ENCODE measurements at places on chromosomes 16 and 17.
A peak's percentile ranks its signal among the peaks of the same experiment; 100 is the strongest.

GRCh38 chr17:3004150-3004801 lies 59.1 kb downstream of the OR1D5 start:
- DNase-seq = peak; percentile 16

DNA sequence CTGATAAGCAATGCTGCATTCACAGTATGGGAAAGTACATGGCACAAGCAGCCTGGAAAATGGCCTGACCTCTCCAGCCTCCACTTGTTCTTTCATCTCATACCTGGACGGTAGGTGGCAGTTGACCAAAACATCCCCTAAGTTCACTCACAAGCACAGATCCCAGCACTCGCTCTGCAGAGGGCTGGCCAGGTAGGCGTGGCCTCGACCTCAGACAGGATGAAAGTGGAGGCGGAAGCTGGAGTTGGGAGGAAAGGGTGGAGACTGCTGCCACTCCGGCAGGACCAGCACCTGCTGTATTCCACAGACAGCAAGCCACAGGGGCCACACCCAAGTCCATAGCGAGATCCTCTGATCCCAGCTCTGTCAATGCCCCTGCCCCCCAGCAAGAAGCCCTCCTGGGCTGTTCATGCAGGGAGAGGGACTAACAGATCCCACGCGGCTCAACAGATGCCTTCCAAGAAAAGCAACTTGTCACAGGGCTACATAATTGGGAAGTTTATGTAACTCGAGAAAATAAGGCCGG lies 31.3 kb downstream of the ZCCHC14 start:
- DNase-seq = no peak

- no peak for DNase-seq
Measured at GRCh38 chr16:71986131-71986530, 14.1 kb downstream of the PKD1L3 start.

DNA sequence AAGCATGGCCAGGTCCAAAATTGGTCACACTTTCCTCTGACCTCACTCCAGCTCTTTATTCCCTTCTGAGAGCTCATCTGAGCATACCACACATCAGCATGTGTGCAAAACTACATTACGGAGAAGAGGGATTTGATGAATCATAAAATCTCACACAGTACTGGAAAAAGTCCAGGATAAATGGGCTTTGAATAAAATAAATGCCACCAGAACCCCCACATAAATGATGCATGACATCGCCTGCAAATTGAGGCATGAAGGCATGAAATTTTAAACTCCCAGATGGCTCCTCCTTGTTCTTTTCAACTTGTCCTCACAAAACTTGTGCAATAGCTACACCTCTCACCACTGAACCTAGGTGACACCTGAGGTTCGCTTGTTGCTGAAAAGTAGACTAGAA lies 439.5 kb downstream of the CA10 start:
- no peak for DNase-seq

GRCh38 chr17:28959471-28959871 lies 8.2 kb upstream of the PHF12 start:
- DNase-seq = no peak

GRCh38 chr16:72959301-72959996 lies 88.5 kb downstream of the ZFHX3 start:
- no peak for DNase-seq

- DNase-seq = no peak
Measured at GRCh38 chr16:6035161-6035560, 937.6 kb upstream of the EEF2KMT start.

- DNase-seq = no peak
Measured at GRCh38 chr17:33403194-33403593, 110.1 kb upstream of the ASIC2 start.

DNA sequence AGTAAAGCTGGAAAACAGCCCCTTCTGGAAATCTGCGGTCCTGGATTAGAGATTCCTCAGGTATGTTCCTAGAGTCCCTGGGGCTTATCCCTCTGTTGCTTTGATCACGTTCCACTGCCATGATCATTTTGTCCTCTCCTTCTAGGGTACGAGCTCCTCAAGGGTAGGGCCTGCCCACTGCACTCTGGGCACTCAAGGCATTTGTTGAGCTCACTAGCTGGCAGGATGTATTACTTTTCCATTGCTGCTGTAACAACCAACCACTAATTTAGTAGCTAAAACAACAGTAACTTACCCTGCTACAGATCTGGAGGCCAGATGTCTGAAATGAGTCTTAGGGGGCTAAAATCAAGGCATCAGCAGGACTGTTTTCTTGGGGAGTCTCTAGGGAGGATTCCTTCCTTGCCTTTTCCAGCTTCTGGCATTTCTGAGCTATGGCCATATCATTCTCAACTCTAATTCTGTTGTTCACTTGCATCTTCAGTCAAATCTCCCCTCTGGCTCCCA lies 65.7 kb downstream of the ARSG start:
- no peak for DNase-seq

- DNase-seq = no peak
Measured at GRCh38 chr16:6349725-6350124, 982.9 kb upstream of the RBFOX1 start.

GRCh38 chr16:67760956-67761230 lies 41.8 kb upstream of the GFOD2 start:
- DNase-seq = no peak

DNA sequence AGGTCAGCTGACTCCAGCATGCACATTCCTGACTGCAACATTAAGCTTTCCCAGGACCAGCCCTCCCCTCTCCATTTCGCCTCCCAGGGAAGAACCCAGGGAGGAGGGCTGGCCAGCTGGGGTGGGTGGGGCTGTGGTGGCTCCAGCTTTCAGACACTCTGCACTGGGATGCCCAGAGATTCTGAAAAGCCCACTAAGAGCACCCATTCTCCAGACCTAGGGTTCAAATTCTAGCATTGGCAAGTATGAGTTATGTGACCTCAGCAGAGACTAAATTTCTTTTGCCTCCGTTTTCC lies 7.8 kb downstream of the DLX3 start:
- DNase-seq = no peak

DNA sequence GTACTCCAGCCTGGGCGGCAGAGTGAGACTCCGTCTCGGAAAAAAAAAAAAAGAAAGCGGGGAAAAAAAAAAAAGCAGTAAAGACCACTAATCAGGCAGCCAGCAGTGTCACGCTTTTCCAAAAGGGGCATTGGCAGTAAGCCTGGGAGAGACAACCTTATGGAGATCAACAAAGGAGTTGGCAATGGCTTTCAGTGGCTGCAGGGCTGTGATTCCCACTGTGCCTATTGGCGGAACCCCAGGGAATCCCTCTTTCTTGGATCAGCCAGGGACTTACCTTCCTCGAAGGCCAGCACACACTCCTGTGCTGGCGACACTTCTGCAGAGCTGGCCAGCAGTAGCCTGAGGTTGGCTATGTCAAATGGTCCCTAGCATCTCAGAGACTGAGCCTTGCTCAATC lies 43.2 kb upstream of the ZFHX3 start:
- no peak for DNase-seq

DNA sequence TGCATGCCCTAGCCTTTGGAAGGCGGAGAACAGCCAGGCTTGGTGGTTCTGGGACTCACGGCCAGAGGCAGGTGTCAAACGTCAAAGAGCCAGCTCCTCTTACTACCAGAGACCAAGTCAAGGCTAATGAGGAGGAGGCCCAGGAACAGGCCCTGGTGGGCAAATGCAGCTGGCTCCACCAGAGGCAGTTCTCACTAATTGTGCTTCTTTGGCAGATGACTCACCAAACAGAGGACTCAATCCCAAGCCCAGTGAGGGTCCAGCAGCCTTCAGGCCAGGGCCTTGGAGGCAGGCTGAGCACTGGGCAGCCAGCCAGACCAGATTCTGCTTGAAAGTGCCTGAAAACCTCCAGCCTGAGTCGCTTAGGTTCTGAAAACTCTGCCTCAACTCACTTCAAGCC lies 336.5 kb upstream of the CDH5 start:
- no peak for DNase-seq

DNA sequence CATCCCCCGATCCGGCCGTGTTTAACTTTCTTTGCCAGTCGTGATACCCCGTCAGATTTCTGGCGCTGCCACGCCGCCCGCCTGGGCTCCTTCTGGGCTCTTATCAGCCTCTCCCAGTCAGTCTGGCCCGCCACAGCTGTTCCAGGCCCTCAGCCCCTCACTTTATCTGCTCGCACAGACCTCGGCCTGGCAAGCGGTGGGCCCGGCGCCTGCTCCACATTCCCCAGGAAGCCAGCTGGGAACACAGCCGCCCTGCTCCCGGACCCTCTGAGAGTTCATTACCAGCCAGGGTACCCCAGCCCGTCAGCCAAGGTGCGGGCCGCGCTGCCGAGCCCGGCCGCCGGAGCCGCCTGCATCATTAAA lies 157.5 kb downstream of the ZNF423 start:
- DNase-seq = no peak

GRCh38 chr17:28901866-28902818 lies 737 bp downstream of the DHRS13 start:
- no peak for DNase-seq

DNA sequence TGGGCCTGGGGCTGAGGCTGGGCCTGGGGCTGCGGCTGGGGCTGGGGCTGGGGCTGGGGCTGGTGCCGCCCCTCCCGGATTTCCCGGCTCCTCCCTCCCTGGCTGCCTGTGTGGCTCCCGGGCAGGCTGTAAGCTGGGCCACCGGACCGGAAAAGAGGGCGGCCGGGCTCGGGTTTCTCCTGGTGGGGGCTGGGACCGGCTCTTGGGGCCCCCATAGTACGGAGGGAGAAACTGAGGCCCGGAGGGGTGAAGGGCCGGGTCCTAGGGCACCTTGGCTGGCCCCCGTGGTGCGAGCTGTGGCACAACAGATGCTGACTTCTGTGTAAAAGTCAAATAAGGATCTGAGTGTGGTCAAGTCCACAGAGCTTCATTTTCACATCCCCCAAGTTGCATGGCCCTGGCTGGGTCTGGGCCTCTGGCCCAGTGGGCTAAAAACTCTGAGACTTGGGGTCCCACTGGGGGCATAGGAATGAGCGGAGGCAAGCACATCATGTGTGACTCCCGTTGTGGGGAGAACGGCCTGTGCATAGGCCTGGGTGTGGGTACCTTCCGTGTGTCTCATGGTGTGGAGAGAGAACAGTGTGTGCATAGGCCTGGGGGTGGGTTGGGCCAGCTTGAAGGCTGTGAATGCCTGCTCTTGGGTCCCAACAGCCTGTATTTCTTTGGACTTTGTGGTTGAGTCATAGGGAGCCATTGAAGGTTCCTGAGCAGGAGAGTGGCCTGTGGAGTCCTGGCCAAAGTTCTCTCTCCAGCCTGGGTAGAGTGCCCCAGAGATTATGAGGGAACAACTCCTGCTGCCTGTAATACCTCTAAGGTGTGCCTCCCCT lies 123.9 kb upstream of the CIBAR2 start:
- DNase-seq = no peak

GRCh38 chr17:42918902-42919521 lies 18.4 kb downstream of the G6PC1 start:
- no peak for DNase-seq

DNA sequence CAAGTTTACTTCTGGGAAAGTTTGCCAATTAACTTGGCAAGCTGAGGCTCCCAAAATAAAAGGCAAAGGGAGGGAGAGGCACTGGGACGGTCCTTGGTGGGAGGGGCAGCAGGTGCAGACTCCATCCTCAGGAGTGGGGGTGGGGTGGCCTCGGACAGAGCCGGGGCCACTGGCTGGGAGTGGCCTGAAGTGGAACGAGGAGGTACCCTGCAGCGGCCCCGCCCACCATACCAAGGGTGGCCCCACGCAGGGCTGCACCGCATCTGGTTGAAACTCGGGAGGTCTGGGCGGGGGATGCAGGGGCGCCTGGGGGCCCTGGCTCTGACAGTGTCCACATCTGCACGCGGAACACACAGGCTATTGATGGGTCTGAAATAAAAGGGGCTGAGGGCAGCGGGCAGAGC lies 42.4 kb upstream of the SLC38A10 start:
- DNase-seq = no peak

DNA sequence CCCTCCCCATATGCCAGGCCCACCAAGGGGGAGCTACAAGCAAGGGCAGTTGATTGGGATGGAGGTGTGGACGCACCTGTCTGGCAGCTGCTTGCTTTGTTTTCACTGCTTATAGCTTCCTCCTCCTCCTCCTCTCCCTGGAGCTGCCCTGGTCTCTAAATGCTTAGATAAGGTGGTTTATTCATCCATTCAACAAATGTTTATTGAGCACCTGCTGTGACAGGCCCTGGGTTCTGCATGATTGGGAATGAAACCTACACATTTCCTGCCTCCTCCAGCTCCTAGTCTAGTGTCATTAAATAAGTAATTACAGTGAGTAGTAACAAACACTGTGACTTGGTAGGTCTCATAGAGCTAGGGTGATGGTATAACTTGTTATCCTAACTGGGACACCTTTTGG lies 17.4 kb upstream of the MAP3K14 start:
- no peak for DNase-seq

DNA sequence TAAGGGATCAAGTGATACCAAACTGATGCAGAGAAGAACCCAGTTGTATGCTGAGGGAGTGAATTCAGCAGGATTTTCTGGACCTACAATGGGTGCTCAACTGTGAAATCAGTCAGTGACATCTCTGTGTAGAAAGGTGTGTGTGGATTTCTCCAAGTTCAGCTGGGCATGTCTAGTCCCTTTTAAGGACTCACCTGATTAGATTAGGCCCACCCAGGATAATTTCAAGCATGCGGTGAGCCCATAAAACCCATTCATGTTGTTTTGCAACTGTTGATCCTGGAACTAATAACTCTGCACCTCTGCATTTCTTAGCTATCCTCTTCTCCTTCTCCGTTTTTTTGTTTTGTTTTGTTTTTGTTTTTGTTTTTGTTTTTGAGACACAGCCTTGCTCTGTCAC lies 35.1 kb upstream of the DNAJA2 start:
- DNase-seq = no peak

- DNase-seq = peak; percentile 10
Measured at GRCh38 chr16:30609002-30609925, 925 bp downstream of the ZNF689 start.

- no peak for DNase-seq
Measured at GRCh38 chr17:70067134-70067533, 7.9 kb upstream of the KCNJ16 start.

GRCh38 chr16:14424595-14424994 lies 205.5 kb downstream of the PARN start:
- DNase-seq = no peak

DNA sequence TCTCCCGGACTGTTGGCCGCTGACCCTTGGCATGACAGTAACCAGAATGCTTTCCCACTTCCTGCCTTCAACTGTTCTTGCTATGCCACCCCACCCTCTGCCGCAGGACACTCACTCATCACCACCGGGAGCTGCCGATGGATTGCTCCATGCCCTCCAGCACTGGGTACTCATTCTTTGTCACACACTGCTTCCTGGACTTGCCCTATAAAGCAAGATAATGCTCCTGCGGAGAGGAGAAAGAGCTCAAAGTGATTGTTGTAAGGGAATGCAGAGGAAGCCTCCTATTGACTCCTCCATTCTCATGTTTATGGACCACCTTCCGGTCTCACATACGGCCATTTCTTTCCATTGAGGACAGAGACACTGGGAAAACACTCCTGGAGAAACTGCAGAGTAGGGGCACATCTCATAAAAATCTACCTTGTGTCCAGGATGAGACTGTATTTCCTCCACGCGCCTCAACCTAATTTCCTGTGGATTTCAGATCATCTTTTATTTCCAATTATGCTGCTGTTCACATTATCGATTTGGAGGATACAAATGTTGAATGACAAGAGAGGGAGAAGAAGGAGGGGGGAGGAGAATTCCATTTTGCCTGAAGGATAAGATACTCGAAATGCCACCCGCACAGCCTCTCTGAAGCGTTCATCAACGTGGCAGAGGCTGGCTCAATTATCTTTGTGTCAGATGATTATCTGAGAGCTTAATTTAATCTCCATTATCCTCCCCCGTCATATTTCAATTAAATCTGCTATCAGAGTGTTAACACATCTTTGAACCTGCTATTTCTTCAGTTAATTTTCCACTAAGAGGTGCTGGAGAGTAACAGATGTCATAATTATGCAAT lies 486.1 kb upstream of the SALL1 start:
- no peak for DNase-seq

GRCh38 chr17:41813152-41813680 lies 412 bp downstream of the FKBP10 start:
- no peak for DNase-seq

All from stimulated activated CD8-positive, alpha-beta memory T cell treated with anti-CD3 and anti-CD28 coated beads, Interleukin-4, amount 100 ng/mL, for 4 hours (primary cell).